Hematopoietic multipotent progenitor cell treated with erythropoietin and hydrocortisone succinate and interleukin-3 and kit ligand, for 6 days (in vitro differentiated cells): ENCODE measurements at places on chromosomes 2 and 18.
A peak's percentile ranks its signal among the peaks of the same experiment; 100 is the strongest.

GRCh38 chr2:235523486-235524150 lies 29.8 kb downstream of the AGAP1 start:
- no peak for DNase-seq

DNA sequence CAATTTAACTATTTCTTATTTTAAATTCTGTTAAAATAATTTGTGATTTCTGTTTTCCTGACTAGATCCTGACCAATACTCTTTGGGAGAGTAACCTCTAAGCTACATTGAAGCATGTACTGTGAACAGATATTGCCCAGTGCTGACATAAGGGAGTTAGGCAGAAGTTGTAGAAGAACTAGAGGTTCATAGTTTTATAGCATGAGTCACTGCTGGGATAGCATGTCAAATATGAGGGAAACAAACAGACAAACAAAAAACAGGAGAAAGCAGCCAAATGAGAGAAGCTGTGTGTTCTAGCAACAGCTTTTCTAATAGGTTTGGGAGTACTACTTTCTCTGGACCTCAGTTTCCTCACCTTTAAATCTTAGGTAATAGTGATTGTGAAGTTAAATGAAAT lies 72.4 kb downstream of the CERS6 start:
- no peak for DNase-seq

DNA sequence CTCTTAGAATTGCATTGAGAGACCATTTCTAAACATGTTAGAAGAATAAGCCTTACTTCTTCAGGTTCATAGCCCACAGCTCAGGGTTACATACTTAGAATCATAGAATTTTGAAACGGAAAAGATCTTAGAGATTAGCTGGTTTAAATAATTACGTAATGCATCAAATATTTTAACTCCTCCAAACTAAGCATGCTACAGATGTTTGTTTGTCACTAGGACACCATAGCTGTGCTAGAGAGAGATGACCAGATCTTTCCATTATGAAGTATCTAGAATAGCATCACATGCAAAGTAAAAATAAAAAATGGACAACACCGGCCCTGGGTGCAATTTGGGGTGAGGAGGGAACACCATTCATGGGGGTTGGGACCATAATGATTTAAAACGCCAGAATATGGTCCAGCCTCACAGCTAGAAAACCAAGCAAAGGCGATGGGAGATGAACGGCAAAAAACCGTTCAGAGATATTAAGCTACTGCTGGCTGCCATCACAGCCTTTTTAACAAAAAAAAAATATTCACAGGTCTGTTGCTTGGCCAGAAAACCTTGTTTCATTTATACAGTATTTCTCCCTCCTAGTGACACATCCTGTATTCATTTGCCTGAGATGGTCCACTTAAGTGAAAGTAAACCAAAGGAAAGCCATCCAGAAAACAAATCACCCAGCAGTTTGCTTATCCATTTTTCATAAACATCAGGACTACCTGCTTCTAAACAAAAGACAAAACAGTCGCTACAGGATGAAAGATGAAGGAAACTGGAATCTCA lies 94.2 kb downstream of the EPHA4 start:
- no peak for DNase-seq

DNA sequence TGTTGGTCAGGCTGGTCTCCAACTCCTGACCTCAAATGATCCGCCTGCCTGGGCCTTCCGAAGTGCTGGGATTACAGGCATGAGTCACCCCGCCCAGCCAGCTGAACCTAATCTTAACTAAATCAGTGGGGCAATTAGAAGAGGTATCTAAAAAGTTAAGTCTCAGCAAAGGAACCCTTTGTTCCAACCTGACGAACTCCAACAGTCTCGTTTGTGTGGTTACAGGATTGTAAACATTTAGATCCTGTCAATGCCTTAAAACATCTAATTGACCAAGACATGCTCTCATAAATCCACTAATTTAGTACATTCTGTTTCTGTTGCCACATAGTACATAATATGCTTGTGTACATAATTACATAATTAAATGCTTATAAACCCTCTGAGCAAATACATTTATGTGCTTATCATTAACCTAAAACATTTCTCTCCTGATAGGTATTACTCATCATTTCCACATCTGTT lies 31.1 kb upstream of the STK39 start:
- no peak for DNase-seq

DNA sequence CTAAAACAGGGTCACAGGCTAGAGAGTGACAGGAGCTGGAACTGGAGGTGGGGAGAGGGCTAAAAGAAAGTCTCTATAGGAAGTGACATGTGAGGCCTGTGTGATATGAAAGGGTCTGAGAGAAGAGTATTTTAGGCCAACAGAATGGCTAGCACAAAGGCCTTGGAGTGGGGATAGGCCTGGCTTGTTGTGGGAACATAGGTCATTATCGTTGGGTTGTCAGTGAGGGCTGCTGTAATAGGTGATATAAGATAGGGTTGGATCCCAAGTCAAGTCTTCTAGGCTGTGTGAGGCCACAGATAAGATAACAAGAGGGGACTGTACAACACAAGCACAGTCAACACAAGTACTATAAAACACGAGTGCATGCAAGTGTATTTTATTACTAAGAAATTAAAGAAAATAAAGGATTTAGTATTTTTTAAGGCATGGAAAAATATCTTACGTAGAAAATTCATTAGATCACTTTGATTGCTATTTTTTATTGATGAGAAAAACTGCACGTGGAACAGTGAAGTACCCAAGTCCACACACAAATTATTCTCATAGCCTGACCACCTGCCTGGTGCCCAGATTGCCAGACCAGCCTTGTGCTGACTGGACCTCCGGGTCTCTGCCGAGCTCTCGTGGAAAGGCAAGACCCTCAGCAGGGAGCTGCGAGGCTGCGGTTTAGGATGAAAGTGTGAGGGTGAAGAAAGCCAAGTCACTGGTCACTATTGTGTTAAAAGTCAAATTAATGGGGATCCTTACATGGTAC lies 14.1 kb downstream of the LTBP1 start:
- DNase-seq = peak; percentile 89

GRCh38 chr18:40133253-40133652 lies 1821.8 kb upstream of the PIK3C3 start:
- no peak for DNase-seq

DNA sequence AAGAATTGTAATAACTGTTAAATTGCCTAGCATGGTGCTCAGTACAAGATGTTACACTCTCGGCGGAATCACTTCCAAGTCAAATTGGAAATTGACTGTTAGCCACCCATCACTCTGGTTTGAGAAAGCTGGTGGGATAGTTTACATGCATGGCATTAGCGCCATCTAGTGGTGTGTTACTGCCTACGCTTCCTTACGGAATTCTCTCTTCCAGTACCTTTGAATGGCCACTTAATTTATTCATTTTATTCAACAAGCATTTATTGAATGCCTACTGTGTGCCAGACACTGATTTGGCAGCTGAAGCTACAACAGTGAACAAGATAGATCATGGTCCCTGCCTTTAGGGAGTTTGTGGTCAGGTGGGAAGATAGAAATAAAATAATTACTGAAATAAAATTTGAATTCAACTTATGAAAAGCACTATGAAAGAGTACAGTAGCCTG lies 171.2 kb downstream of the TMEM247 start:
- DNase-seq = peak; percentile 94

DNA sequence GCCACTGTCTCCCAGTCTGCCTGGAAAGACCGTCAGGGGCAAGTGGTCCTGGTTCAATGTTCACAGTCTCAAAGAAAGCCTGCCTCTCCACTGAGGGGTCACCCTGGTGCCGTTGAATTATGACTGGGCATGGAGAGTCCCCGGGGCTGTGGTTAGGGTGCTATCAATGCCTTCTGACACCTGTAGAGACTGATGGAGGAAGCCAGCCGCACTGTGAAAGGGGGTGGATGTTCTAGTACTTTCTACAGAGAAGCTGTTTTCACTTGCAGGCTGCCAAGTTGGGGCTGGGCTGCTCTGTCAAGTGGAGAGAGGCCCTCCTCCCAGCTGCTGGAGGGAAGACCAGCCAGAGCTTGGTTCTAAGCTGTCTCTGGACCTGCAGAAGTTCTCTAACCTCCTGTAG lies 80.5 kb downstream of the BCL2L11 start:
- no peak for DNase-seq

DNA sequence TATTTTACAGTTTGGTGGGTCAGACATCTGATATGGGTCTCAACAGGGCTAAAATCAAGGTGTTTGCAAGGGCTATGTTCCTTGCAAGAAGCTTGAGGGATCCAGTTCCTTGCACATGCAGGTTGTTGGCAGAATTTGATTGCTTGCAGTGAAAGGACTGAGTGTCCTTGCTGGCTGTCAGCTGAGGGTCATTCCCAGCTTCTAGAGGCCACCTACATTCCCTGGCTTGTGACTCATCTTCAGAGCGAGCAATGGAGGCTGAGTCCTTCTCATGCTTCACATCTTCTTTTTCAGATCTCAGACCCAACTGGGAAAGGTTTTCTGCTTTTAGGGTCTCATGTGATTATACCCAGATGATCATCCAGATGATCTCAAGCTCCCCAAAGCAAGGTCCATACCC lies 12.4 kb downstream of the MEX3C start:
- DNase-seq = no peak

DNA sequence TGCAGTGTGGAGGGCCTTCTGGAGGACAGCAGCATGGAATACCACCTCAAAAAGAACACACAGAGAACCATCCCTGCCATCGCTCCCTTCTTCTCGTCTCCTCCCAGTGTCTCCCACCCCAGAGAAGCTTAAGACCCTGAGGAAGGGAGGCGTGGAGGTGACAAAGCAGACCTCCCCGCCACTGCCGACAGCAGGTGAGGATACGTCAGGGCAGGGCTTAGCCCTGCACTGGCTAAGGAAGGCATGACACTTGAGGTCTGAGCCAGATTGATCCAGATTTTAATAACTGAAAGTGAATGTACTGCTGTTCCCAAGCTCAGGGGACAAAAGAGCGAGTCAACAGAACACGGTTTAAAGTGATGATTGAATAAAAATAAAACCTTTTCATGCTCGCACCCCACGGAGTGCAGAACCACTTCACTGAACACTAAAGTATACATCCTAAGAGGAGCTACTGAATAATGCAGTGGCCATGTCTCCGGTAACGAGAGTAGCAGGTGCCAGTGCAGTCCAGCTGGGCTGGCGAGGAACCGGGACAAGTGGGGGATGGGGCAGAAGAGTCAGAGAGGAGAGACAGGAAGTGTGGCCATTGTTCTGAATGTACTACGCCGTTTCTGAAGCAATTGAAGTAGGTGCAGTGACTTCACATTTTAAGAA lies 391.0 kb downstream of the CDH2 start:
- DNase-seq = no peak

DNA sequence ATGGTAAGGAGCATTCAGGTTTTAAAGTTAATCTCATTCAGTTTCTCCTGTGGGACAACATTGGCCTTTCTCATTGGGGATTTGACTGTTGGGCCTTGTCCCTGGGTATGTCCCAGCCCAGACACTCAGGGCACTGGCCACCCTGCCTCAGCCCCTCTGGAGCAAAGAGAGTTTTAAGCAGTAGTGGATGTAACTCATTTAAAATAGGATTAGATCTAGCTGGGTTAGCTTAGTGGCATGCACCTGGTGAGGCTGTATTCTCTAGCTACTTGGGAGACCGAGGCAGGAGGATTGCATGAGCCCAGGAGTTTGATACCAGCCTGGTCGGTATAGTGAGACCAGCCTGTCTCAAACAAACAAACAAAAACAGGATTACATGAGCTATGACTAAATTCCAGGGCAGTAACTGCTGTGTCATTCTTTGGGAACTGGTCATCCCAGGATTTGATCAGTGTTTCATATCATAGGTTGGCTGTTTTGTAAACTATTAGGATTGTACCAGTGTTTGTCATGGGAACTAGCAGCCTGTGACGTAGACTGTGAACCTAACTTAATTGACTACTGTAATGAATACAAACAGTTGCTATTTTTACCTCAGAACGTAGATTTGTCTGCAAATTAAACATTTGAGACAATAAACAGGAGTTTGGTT lies 12.5 kb downstream of the INPP4A start:
- DNase-seq = no peak

- DNase-seq = no peak
These were observed 10.2 kb upstream of the TTC27 start for GRCh38 chr2:32617599-32618189.

- peak; percentile 40 for DNase-seq
These were observed 590 bp downstream of the MDH1 start for GRCh38 chr2:63589148-63589958.

GRCh38 chr2:45344502-45344901 lies 266.6 kb downstream of the SRBD1 start:
- DNase-seq = no peak

DNA sequence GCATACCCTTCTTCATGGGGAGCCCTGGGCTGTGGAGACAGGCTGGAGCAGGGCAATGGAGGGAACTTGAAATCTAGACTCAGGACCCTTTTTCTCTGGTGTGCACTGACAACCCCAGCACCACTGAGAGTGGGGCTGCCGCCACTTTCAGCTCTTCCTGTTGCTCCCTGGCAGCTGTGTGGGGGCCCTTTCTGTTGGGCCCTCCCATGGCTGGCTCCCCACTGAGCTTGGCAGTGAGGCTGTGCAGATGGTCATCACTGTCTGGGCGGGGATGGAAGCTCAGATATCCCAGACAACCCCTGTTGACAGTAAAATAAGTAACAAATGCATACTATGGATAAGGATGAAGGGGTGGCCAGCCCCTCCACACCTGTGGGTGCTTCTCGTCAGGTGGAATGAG lies 6.7 kb downstream of the MYO7B start:
- DNase-seq = peak; percentile 17
